ENCODE measurements at places on chromosomes 5 and 9.

DNA sequence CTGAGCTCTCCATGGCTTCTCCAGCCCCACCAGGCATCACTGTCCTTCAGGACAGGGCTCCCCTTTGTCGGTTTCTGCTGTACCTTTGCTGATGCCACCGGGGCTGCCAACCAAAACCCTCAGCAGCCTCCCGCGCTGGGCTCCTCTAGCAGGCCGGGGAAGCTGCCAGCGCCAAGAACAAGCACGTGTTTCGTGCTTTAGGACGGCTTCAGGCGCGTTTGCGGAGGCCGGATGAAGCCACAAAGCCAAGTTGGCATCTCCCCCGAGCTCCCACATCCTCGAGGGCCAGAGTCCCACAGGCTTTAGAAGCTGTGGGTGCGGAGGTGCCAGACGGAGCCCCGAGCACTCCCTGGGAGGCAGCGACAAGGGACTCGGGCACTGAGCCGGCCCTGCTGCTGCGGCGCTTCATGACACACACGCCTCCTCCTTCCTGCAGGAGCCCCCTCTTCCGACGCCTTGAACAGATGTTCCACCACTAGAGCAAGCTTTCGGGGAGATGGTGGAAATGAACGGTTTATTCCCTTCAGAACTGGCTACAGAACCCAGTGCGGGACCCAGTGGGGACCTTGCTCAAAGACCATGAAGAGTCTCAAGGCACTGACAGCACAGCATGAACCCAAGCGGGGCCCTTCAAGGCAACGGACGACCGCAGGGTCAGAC is 36.7 kb downstream of the SARDH start:
- no peak for DNase-seq

DNA sequence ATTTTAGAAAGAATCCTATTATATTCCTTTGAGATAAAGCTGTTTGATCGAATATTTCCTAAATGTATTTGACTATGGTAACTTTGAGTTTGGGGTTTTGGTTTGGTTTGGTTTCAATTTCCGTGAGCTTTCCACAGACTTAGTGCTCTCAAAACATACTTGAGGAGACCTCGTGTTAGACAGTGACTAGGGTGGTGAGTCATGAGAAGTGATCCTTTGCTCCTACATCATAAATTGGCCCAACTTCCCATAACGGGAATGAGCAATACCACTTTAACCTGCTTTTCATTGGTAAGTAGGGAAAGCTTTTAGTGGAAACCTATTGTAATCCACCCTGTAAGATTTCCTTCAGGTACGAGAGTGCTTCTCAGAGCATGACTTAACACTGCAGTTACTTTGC is 3.8 kb upstream of the RASEF start:
- no peak for DNase-seq

- DNase-seq: no peak
These were observed 8.3 kb downstream of the PPIC start for GRCh38 chr5:123028222-123028621.

DNA sequence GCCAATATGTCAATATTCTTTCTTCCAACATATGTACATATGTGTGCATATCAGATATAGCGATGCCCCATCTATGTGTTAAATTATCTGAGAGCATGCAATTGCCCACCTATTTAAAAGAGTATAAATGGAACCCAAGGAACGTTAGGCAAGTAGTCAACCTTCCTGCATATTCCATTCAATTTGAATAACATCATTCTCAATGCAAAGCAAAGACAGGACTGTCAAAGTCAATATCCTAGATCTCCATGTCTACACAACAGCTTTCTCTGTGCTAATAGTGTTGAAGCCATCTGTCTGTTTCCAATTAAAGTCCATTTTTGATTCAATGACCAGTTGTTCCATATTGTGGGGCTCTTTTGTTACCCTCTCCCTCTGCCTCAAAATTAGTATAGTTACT is 85.3 kb upstream of the COX7C start:
- no peak for DNase-seq

DNA sequence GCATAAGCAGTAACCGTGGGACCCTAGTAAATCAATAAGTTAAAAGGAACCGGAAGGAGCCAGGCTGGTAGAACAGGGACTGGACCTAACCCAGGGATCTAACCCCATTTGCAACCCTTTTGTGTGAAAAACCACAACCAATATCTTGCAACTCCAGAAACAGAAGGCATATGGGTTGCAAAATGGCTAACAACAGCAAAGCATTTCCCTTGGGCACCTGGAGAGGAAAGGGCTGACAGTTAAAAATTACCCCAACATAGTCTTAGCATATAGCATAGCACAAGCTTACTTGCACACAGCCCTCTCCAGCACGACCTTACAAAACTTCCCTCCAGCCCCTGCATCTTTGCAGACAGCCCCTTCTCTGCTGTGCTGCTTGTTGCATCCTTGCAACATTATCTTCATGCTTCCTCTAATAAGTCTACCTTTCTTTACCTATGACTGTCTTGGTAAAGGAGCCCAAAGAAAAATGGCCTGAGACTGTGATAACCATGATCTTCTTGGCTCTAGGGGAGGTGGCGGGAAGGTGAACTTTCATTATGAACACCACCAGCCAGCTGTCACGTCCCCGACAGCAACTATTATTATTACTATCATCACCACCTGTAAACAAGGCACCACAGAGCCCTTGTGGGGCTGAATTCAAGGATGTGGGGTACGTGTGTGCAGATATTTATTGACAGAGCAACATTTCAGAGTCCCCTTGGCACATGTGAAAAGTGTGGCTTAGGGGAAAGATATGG is 49.8 kb downstream of the PRRC1 start:
- DNase-seq: no peak

- DNase-seq: no peak
These were observed 95.4 kb upstream of the NR5A1 start for GRCh38 chr9:124602632-124603031.

- DNase-seq: no peak
These were observed 1.3 kb downstream of the ANXA1 start for GRCh38 chr9:73152953-73153352.

DNA sequence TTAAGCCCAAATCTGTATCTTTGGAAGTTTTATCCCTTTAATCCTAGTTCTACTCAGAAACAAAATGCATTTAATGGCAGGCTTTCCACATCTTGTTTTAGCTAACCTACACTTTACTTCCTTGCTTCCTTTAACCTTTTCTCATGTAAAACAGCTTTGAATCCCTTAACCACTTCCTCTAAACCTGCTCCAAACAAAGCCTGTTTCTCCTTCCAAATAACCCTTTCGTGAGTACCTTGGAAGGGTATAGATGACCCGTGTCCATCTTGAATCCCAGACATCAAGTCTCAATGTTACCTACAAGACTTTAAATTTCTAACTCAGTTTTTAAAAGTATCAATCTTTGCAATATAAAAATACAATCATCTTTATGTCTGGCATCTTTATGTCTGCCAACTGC is 78.4 kb downstream of the DROSHA start:
- DNase-seq: no peak

- no peak for DNase-seq
These were observed 110.3 kb upstream of the PCSK5 start for GRCh38 chr9:75780185-75780584.

GRCh38 chr9:34636791-34637355 is 714 bp downstream of the SIGMAR1 start:
- DNase-seq: no peak

DNA sequence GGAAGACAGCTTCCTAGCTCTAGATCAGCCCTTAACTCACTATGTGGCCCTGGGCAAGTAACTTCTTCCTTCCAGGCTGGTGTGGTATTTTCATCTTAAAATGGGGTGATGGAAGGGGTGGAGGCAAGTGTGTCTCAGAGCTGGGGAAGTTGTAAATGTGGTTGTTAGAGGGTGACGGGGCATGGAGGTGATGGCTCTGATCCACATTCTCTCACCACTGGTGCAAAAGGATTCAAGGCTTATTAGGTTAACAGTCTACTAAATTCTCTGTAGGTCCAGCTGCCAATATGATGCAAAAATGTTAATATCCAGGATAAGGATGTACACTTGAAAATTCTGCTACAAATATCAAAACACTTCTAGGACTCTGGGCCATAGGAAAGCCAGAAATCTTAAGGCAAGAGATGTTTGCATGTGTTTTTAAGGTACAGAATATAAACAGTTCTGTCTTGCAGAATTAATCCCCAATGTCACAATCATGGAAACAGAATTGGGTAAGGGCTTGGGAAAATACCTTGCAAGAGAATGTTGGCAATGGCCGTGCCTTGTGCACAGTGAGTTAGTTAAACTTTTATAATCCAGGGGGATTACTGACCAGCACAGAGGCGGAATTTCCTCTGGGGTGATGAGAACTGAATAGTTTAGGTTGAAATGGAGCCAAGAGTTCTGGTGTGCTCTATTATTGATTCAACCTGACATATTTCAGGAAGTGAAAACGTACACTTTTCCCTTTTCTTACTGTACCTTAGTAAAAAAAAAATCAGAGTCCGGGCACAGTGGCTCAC is 19.8 kb downstream of the TNFSF15 start:
- DNase-seq: no peak

DNA sequence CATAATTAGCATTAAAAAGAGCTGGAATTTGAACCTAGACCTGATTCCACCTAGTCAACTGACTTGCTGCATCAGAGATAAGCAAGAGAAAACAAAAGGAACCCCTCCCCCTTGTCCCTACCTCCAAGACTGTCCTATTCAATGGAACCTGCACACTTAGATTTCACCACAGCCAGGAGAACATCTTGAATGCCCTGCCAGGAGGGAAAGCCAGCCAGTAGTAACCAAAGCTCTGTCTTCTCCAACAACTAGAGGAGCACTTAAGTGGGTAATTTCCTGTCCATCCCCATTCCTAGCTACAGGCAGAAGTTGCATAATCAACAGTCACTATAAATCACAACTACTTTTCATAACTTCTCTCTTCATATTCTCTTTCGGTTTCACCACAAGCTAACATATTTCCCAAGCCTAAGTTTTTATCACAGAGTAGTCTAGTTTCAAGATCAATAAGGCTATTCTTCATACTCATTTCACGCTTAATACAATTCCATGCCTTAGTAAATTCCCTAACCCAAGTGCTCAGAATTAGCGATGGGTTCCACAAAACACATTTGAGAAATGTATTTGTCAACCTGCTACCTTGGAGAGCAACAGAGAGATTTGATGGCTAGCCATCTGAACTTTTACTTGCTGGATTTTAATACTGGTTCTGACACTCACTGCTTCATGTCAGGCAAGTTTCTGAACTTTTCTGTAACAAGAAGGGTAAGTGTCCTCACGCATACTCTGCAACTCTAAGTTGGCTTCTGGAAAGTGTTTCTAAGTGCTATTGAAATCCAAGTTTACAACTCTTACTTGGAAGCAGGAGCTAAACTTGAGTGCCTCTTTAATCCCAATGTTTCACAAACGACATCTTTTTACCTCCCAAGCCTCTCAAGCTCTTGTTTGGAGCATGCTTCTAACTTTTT is 2.0 kb downstream of the DENND1A start:
- DNase-seq: no peak

GRCh38 chr9:104743376-104743985 is 4.0 kb upstream of the NIPSNAP3A start:
- DNase-seq: no peak

- DNase-seq: no peak
These were observed 90.1 kb downstream of the LMX1B start for GRCh38 chr9:126703866-126704156.

GRCh38 chr9:28668158-28668557 is 1094.9 kb upstream of the C9orf72 start:
- no peak for DNase-seq

DNA sequence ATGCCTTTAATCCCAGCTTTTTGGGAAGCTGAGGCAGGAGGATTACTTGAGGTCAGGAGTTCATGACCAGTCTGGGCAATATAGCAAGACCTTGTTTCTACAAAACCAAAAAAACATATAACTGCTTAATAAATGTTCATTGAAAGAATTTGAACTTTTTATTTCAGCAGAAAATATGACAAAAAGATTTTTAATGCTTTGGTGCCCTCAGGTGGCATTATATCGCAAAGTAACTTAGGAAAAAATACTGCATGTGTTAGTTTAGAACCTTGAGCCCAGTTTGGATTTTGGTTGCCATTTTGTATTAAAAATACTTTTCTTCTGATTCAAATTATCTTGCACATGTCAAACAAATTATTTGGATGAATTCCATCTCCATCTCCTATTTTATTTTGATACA is 103.2 kb downstream of the GPBP1 start:
- DNase-seq: no peak

- DNase-seq: no peak
These were observed 196.5 kb downstream of the COMMD10 start for GRCh38 chr5:116281309-116281708.

- DNase-seq: no peak
These were observed 195.8 kb upstream of the FBXL7 start for GRCh38 chr5:15304066-15304731.

DNA sequence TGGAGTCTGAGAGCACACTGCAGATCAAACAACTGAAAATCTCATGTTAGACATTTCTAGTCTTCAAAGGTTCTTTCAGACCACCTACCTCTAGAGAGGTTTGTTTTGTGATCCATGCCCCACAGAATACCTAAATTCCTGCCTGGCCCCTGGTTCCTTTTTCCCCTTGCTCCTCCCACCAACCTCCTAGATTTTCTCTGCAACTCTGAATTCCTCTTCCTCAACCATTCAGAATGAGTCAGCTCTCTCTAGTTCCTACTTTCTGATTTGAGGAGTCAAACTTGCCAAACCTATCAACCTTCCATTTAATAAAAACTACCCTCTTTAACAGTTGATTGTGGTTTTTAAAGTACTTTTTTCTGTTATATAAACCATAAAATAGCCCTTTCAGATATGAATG is 83.2 kb upstream of the ZNF462 start:
- no peak for DNase-seq

DNA sequence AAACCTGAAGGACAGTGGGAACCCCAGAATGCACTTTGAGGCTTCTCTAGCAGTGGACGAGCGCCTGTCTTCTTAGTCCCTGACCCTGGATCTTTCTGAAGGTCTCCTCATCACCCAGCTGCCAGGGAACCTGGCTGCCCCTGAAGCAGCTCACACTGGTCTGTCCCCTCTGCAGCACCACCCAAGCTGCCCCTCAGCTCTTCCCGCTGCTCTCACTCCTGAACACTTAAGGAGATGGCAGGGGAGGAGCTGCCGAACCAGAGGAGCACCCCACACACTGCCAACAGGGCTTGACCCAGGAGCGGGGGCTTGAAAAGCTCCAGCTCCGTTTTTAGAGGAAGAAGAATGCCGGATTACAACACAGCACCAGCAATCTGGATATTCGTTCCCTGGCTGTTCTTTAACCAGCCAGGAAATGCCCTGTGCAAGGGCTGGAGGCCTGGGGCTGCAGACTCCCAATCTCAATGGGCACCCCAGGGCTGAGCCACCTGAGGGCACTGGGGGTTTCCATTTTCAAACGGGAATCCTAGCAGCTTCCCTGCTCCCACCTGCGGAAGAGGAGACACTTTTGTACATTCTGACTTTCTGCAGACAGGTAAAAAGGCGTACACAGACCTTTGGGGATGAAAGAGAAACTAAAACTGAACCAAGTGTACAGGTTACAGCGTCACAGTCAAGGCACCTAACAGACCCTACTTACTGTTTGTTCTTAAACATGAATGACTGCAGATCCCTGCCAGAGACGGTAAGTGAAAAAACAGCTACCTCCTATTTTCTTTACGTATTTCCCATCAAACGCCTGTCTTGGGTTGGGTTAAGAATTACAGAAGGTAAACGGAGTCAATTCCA is 36.3 kb downstream of the GOLM1 start:
- no peak for DNase-seq
